Adrenal gland (tissue), 19 donors: ENCODE measurements at places on chromosomes 11 and 22.

DNA sequence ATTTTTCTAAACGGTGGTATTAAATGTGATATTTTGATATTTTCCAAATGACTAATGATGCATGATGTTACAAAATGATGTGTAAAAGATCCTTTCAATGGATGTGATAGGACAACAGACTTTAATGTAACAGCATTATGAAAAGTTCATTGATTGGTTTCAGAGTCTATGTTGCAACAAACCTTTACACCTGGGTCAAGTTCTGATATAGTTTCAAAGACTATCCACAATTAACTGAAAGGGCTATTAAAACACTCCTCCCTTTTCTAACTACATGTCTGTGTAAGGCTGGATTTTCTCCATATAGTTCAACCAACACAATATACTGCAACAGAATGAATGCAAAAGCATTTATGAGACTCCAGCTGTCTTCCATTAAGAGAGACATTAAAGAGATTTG, 35.7 kb downstream of the SMCO4 start:
- DNase-seq, result no peak

DNA sequence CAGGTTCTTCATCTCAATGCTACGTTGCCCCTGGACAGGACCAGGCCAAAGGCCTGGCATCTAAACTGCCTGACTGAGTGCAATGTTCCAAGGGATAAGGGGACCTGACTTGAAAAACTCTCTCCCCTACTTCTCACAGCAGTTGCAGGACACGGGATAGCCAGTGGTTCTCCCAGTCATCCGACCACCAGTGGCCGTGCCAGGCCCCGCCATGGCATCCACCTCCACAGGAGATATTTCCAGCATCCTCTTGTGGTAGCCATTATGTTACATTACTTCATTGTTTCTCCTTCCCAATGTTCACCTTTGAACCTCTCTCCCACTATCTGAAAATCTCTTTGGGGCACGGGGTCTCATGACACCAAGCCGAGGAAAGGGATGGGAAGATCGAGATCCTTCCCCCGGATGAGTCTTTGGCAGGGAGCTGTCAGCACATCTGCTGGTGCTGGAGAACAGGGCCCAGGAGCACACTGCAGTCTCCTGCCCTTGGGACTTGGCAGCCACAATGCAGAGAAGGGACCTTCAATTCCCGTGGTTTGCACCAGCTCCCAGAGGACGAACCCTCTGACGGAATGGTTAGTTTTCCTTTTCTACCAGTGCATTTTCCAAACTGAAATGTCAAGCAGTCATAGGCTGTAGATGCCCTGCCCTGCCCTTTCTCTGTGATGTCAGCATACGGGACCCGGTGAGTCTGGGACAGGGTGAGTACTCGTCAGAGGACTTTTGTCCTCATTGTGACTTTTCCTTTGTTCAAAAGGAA, 121.2 kb downstream of the ETS1 start:
- DNase-seq, result no peak

- DNase-seq, result peak; percentile 24
These were observed 1.4 kb upstream of the RCE1 start for GRCh38 chr11:66841861-66842260.

- DNase-seq, result no peak
These were observed 43.1 kb downstream of the C22orf31 start for GRCh38 chr22:29018293-29019189.

DNA sequence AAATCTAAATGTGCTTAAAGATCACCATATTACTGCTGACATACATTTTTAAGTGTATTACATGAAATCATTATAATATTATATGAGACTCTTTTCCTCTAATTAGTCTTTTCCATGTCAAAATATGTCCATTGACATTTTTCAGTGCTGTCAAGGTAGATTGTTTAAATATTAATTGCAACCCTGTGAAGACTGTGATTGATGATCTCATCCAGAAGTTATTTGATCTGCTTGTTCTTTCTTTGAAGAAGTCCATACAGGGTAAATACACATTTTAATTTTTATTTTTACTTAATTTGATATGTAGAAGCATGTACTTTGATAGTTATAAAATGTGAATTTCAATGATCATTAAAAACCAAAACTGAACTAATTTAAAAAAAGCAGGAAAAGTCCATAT, 38.4 kb downstream of the DYNC2H1 start:
- no peak for DNase-seq

GRCh38 chr22:46688949-46689348, 49.1 kb downstream of the CERK start:
- DNase-seq, result no peak

- DNase-seq, result no peak
These were observed 252.7 kb upstream of the PITPNB start for GRCh38 chr22:28171712-28172111.

DNA sequence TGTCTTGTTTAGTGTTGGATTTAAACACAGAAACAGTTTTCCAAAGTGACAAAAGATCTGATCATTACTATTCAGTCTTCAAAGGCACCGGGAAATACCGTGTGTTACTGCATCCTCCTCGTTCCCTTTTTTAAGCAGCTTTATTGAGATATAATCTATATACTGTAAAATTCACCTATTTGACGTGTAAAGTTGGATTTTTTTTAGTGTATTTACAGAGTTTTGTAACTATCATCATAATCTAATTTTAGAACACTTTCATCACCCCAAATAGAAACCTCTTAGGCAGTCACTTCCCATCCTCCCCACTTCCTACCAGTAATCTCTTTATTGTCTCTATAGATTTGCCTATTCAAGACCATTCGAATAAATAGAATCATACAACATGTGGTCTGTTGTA, 1.4 kb downstream of the ANO5 start:
- no peak for DNase-seq

DNA sequence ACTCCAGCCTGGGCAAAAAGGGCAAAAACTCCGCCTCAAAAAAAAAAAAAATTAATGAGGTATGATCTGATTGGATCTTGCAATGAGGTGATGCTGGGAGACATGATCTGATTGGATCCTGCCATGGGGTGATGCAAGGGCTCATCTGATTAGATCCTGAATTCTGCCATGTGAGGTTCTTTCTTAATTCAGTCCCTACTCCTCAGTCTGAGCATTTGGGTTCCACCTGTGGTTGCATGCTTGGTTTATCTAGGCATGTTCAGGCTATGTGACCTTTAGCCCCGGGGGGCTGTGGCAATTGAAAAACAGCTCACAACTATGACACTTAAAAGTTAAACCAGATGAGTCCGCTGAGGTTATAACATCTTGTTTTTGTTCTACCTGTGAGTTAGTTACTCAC, 4.8 kb upstream of the TRIM6 start:
- no peak for DNase-seq

- DNase-seq, result no peak
These were observed 936 bp downstream of the CECR2 start for GRCh38 chr22:17370026-17370765.

GRCh38 chr22:27811778-27812177, 10.2 kb upstream of the MN1 start:
- no peak for DNase-seq

DNA sequence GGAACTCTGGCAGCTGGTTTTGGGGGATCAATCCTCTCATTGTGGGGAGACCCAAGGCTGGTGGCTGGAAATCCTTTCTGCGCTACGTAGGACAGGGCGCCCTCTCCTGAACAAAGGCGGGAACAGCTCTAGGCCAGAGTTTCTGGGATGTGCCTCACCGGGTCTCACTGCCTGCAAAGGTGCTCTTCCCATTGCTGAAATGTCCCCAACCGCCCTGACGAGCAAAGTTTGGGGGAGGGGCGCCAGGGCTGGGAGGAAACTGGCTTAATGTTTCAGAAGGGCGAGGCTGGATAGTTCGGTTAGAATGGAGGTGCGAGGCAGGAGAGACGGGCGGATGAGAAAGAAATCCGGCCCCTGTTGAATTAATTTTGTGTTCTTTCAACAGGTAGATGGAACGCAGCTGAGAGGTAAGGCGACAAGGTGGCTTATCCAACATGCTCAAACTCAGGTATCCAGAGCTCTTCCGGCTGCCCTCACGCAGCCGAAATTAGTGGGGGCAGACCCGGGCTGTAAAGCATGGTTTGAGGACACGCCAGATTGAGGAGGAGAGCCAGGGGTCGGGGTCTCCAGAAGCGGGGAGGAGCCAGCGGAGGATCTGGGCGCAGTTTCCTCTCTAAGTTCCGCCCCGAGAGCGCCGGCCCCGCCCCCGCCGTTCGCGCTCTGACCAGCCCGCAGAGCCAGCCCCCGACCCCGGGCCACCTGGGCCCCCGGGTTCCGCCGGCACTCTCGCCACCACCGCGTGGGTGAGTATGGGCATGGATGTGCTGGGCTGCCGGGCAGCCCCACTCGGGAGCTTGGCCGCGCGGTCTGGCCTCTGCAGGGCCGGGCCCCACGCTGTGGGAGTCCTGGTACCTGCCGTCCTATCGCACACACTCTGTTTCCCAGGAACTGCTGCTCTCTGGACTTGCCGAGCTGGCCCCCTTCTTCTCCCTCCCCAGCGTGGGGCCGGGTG, at the start of gene PGAP2:
PGAP2 (plus strand) TSS at position 652 of the 952 bp plus-strand sequence. CDS start 2,700 bp downstream, outside the sequence.
- peak; percentile 41 for DNase-seq

GRCh38 chr11:86274999-86275398, 27.0 kb upstream of the HIKESHI start:
- no peak for DNase-seq

GRCh38 chr11:63510360-63511047, 4.6 kb downstream of the LGALS12 start:
- DNase-seq, result peak; percentile 60

GRCh38 chr22:36826262-36826661, 9.4 kb upstream of the PVALB start:
- no peak for DNase-seq

DNA sequence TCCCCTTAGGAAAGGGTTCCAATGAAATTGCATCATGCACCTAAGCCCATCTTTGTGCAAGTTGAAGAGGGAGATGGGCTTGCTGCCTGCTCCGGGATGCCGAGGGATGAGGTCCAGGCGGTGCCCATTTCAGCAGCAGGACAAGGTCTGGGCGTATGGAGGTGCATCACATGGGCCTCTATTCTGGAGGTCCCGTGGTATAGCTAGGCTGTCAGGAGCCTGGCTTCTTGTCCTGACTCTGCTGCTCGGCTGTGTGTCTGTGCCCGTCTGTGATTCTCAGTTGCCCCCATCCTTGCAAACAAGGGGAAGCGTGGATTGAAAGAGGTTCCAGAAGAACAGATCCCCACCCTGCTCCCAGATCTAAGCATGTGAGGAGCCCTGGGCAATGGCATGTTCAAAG, 130.0 kb downstream of the OSBP2 start:
- no peak for DNase-seq

- DNase-seq, result no peak
These were observed 94.6 kb upstream of the ALKBH3 start for GRCh38 chr11:43786016-43786415.

DNA sequence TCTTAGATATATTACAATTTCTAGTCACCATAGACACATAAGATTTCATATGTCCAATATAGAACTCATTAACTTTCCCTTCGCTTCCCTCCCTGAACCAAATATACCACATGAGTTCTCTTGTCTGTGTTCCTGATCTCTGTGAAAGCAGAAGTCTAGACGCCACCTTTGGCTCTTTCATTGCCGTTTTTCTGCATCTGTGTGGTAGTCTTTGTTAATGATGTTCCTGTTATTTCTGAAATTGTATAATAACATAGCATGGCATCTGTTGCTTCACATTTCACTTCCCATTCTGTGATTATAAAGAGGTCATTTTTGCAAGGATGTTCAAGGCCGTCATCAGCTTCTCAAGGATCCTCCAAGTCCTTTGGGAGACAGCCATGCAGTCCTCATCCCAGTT, 58.5 kb downstream of the NCAM1 start:
- DNase-seq, result no peak

DNA sequence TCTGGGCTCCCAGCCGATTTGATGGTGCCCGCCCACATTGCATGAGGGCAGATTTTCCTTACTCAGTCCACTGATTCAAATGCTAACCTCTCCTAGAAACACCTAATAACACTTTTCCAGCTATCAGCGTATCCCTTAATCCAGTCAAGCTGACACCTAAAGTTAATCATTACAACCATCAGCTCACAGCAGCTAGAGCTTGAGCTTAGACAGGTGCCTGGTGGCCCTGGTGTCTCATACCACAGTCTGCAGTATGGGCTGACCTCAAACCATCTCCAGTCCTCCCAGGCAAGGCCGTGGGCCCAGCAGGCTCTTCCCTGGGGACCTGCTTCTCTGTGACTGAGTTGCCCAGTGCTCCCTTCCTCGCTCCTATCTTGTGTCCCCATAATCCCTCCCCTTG, 174.4 kb upstream of the NECTIN1 start:
- DNase-seq, result no peak

DNA sequence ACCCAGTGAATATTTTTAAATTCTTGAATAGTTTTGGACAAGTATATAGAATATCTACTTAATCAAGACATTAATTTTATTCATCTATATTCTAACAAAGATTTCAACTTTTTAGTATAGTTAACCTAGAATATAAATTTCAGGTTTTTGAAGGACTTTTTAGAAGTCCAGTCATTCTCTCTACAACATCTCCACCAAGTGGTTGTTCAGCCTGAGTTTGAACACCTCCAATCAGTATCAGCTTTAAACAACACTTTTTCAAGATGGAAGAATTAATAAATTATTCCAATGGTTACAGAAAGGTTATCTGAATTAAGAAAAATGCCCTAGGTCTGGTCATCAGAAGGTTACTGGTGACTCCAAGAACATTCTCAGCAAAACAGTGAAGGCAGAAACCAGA, 31.8 kb downstream of the EIF3M start:
- no peak for DNase-seq

DNA sequence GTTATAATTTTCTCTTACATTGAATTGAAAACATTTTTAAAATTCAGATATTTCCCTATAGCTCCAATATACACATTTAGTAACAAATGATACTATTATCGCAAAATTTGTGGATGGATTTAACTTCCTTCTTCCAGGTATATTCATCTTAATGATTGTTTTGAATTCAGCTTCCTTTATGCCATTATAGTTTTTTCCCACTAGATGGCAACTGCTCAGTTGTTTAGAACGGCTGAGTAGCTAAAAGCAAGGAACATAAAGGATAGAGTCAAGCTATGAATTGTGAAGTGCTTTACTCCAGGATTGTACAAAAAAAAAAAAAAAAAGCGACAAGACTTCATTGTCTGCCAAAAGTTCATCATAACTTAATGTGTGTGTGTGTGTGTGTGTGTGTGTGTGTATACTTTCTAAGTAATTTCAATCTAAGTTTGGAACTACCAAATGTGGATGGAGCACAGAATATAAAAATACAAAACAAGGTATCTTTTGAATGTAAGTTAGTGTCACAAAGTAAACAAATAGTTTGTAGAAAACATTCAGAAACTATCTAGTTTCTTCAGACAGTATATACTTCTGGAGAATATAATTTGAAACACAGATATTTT, 846.4 kb downstream of the DLG2 start:
- no peak for DNase-seq

DNA sequence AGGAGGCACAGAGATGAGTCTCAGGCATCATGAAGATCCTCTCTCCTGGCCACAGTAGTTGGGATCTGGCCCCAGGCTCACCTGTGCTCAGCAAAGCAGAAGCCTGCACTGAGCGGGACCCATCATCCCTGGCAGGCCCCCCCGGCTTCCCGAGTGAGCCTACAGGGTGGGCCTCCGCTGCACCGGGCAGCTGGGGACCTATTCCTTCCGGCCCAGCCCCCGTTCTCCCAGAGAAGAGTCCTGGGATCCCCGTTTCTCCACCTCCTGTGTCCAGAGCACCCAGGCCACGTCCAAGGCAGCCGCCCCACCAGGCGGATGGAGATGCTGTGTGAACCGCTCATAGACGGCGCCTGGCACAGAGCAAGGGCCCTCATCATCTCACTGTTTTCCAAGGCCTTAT, 52.5 kb downstream of the ANO1 start:
- no peak for DNase-seq

GRCh38 chr11:5242933-5243815, 6.5 kb downstream of the HBG1 start:
- no peak for DNase-seq

- DNase-seq, result no peak
These were observed 45.6 kb upstream of the TENM4 start for GRCh38 chr11:79486242-79486984.
